CD8-positive, alpha-beta T cell (primary cell): ENCODE measurements at places on chromosomes 5 and 9. TPM values are rescaled to one million over a fixed set of nuclear protein-coding genes. Genes with fewer than 3 reads are reported as not detected.

DNA sequence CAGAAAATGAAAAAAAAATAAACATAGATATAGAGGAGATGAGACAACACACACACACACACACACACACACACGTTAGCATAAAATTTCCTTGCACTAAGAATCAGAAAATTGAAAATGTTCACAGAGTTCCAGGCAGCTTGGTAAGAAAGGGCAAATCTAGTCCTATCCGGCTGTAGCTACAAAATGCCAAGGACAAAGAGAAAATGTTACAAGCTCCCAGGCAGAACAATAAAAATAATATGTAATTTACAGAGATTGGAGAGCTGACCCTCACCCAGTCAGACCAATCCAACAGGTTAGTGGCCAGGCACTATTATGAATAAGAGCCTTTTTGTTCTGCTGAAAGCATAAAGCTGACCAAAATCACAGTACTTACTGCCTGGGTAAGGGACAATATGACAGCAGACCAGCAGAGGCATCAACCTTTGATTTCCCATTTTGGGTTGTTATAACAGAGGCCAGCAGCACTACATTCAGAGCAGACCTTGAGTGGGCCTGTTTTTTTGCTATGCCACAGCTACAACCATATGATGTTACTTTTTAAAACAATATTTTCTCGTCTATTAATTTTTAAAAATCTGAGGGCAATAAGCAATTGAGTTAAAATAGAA, 892.6 kb downstream of the TAF11L14 start:
- DNase-seq, result no peak

- DNase-seq, result no peak
These were observed 637.8 kb upstream of the MEF2C start for GRCh38 chr5:89520771-89521170.

GRCh38 chr5:110865400-110866094, 126.7 kb downstream of the SLC25A46 start:
- DNase-seq, result no peak

DNA sequence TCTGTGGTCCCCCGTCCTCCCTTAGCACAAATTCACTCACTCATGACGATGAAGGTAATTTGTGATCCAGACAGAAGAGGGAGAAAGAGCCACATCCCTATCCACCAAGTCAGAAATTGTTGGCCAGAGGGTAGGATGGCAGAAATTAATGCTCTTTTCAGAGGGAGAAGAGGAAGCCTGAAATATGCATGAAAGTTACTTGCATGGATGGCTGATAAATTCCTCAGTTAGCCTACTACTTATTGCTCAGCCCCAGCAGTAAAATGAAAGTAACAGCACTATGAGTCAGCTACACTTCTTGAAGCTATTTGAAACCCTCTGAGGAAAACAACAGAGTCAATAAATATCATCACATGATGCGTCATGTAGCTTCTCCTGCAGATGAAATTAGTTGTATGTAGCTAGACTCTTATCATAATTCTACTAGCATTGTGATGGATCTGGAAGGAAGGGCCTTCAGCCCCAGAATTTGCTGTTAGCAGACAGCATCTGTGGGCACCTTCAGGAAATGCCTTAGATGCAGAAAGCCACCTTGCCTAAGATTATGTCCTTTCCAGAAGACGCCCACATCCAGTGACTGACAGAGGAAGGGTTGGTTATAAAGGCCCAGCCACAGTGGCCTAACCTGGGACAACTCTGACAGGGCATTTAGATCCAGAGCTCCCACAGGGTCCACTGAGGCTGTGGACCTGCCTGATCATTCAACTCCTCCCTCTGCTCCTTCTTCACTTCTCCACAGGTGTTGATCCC, 81.2 kb upstream of the CCDC112 start:
- no peak for DNase-seq

- no peak for DNase-seq
These were observed 382.0 kb downstream of the CDH12 start for GRCh38 chr5:22471154-22471553.

EPB41L4A gene
- total RNA-seq, result 0.47 TPM

GRCh38 chr9:37030611-37030939, 3.5 kb downstream of the PAX5 start:
- no peak for DNase-seq

DNA sequence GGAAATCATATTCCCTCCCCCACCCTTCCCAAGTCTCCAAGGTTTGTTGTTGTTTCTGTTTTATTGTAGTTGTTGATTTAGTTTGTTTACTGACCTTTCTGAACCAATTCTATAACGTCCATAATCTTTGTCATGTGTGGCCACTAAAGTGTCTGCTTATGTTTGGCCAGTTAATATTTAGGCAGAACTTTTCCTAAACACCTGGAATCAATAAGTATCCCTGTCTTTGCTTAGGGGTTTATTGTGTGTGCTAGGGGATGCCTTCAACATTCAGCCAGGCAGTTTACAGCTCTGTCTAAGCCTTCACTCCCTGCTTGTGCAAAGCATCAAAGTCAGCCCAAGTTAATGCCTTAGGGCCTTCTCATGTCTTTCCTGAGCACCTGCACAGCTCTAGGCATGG, 16.9 kb upstream of the LECT2 start:
- DNase-seq, result no peak

- DNase-seq, result no peak
These were observed 60.4 kb upstream of the GPBP1 start for GRCh38 chr5:57113481-57113880.

GRCh38 chr5:83426855-83427254, 44.7 kb upstream of the VCAN start:
- no peak for DNase-seq

GRCh38 chr5:23468658-23469057, 38.8 kb upstream of the PRDM9 start:
- no peak for DNase-seq

GRCh38 chr5:9394221-9394620, 151.7 kb downstream of the SEMA5A start:
- no peak for DNase-seq

LCN9 gene
- not detected for total RNA-seq

SLC6A7 gene
- not detected for total RNA-seq

- DNase-seq, result no peak
These were observed 8.2 kb upstream of the SLC46A2 start for GRCh38 chr9:112898872-112899311.

DNA sequence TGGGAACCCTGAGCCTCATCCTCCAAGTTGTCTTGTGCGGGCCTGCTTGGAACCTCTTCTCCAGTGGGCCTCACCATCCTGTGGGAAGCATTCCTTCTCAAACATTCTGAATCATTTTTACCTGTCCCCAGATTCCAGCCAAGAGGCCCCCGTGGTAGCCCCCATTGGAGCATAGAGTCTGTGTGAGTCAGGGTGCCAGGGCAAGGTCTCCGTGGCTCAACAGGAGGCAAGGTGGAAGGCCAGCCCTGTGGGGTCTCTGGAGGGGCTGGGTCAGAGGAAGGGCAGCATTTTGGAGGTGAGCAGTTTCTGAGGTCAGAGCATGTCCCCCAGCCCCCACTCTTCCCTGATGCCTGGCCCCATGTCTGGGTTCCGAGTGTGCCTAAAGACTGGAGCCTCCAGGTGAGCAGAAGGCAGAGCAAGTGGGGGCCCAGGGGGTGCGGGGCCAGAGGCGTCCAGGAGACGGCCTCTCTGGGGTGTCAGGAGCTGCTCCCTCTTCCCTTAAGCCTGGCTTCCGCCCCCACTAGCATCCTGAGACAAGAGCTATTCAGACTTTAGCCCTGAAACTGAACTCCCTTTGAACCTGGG, 2.1 kb downstream of the CACNA1B start:
- no peak for DNase-seq

- DNase-seq, result no peak
These were observed 96.6 kb downstream of the MAN2A1 start for GRCh38 chr5:109786206-109786855.

DNA sequence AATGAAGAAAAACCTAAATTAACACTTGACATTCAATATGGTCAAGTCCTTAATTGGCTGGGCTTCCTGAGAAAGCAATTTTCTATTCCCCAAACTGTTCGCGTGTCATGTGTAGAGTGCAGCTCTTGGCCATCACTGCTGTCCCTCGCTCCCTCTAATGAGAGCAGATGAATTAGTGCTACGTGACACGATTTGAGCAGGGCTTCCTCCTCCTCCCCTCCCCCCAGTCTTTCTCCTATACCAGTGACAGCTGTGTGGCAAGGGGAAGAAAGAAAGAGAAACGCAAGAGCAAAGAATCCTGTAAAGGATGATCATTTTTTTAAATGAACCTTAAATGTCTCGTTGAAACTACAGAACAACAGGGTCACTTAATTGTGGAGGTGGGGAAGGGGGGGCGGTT, 159.6 kb downstream of the BNC2 start:
- DNase-seq, result no peak

DNA sequence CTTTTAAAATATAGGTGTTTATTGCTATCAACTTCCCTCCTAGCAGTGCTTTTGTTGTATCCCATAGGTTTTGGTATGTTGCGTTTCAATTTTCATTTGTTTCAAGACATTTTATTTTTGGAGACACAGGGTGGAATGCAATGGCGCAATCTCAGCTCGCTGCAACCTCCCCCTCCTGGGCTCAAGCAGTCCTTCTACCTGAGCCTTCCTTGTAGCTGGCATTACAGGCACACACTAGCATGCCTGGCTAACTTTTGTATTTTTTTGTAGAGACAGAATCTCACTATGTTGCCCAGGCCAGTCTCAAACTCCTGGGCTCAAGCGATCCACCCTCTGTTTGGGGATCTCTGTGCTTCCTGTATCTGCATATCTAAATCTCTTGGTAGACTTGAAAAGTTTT, 35.4 kb upstream of the CCDC180 start:
- DNase-seq, result no peak

GRCh38 chr5:6261668-6262067, 116.7 kb downstream of the MED10 start:
- no peak for DNase-seq

DNA sequence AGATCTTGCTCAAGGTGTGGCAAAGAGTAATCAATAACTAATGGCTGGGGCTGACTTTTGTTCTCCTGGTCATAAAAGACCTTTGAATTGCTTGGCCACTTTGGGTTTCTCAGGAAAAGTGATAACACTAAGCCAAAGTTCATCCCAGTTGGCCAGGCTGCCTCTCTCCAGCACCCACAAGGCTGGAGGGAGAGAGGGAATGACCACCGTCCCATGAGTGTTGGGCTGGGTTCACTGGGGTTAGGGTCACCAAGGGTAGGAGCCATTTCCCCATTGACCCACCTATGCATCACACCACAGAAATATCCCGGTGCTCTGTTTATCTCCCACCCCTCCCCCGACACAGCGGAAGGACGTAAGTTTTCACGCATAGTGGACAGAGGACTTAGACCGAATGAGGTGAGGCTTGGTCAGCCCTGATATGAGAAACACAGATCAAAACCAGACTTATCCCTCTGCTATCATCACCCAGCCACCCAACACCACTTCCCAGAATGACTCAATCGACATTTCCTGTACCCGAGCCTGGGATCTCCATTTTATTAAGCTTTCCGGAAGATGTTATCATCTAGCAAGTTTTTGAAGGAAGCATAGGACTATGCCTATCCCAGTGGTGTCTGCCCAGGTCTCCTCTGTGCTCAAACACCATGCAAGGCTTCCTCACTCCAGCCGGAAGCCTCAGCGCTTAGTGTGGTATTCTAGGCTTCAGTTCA, 27.0 kb upstream of the PPARGC1B start:
- no peak for DNase-seq

DNA sequence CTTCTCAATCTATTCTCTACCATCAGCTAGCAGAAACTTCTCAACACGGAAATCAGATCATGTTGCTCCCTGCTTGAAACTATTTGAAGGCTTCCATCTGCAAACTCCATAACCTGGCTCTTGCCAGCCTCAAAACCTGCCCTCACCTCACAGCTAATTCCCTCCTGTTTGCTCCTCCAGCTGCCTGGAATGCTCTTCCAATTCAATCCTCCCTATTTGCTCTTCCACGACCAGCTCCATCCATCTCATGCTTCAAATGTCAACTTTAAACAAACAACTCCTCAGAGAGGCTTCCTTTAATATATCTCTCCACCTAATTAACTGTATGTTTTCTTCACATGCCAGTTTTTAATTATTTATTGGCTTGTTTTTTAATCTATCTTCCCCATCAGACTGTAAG, 1.5 kb downstream of the PLAA start:
- DNase-seq, result no peak

DNA sequence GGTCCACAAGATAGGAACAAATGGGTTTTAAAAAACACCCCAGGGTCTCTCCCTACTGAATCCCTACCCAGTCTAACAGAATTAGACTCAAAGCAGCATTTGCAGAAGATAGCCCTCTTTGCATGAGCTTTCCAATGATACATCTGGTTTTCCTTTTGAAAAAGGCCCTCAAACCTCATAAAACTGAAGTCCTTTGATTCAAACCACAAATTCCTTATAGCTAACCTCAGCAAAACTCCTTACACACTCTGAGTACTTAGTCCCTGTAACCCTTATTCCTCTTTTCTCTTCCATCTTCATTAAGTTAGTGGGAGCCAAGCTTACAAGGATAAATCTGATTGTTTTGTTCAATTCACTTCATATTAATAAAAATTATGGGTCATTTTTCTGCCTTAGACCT, 90.5 kb upstream of the TNC start:
- DNase-seq, result no peak

- no peak for DNase-seq
These were observed 71.4 kb downstream of the ADRB2 start for GRCh38 chr5:148897842-148898241.

- no peak for DNase-seq
These were observed 17.5 kb upstream of the GPX3 start for GRCh38 chr5:151002681-151003502.

DNA sequence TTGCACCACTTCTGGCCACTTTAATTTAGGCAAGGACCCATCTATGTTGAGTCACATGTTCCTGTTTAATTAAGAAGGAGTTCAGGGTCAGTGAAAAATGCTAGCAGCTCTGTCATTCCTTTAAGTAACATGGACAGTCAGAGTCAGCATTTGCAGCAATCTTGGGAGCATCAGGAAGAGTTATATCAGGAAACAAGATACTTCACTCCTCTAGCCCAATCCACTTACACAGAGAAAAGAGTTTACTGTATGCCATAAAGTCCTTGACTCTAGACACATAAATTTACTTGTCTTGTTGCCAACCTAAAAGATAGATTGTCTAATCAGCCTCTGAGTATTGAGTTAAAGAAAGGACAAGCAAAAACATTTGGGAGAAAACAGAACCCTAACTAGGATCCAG, 266.7 kb downstream of the PJA2 start:
- DNase-seq, result no peak

- no peak for DNase-seq
These were observed 210.9 kb downstream of the AOPEP start for GRCh38 chr9:94937214-94937903.

CARTPT gene
- not detected for total RNA-seq

- no peak for DNase-seq
These were observed 143.7 kb upstream of the IRX2 start for GRCh38 chr5:2895196-2895595.

GRCh38 chr9:131318231-131319085, 28.9 kb downstream of the PLPP7 start:
- DNase-seq, result no peak

GRCh38 chr5:136420168-136420898, 55.0 kb upstream of the TRPC7 start:
- DNase-seq, result no peak

DNA sequence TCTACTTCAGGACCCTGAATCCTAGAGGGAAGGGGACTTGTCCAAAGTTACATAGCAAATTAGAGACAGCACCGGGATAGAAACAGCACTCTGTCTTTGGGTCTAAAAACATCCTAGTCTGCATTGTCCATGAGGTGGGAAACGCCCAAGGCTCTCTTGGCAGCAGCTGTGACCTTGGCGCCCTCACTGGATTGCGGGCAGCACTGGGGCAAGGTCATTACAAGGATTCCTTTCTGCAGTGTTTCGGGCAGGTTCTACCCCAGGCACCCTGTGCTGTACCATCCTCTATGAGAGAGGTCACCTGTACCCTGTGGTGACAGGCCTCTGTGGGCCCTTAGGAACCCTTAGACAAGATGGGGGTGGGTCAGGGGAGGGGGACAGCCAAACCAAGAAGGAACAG, 8.6 kb downstream of the CD74 start:
- DNase-seq, result no peak
